Colonic mucosa (tissue), 4 donors: ENCODE measurements at places on chromosomes 6 and 20. TPM values are rescaled to one million over a fixed set of nuclear protein-coding genes. Genes with fewer than 3 reads are reported as not detected.

ULBP1 gene
- total RNA-seq = not detected

BEND3 gene
- 4.4 TPM for total RNA-seq

OSER1 gene
- 23.3 TPM for total RNA-seq

DNA sequence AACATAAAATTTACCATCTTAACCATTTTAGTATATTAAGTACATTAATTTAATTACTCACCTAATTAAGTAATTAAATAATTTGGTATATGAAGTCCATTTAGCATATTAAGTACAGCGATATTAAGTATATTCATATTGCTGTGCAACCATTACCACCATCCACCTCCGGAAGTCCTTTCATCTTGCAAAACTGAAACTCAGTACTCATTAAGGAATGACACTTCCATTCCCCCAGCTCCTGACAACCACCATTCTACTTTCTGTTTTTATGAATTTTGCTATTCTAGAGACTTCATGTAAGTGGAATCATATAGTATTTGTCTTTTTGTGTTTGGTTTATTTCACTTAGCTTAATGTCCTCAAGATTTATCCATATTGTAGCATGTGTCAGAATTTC is 61.1 kb upstream of the GTSF1L start:
- no peak overlapping the region for H3K27ac ChIP-seq
- no peaks in the 10 kb centered on the region for H3K27me3 ChIP-seq
- H3K4me1 ChIP-seq = no peaks in the 10 kb centered on the region
- no peaks in the 10 kb centered on the region for H3K36me3 ChIP-seq
- no peak for DNase-seq
- H3K4me3 ChIP-seq = no peak overlapping the region

GRCh38 chr20:63258781-63259180 is 4.5 kb upstream of the NKAIN4 start:
- peaks cover 18% of the 10 kb centered on the region for H3K27me3 ChIP-seq
- H3K27ac ChIP-seq = no peak overlapping the region
- no peaks in the 10 kb centered on the region for H3K4me1 ChIP-seq
- no peaks in the 10 kb centered on the region for H3K36me3 ChIP-seq
- H3K4me3 ChIP-seq = no peak overlapping the region

DNA sequence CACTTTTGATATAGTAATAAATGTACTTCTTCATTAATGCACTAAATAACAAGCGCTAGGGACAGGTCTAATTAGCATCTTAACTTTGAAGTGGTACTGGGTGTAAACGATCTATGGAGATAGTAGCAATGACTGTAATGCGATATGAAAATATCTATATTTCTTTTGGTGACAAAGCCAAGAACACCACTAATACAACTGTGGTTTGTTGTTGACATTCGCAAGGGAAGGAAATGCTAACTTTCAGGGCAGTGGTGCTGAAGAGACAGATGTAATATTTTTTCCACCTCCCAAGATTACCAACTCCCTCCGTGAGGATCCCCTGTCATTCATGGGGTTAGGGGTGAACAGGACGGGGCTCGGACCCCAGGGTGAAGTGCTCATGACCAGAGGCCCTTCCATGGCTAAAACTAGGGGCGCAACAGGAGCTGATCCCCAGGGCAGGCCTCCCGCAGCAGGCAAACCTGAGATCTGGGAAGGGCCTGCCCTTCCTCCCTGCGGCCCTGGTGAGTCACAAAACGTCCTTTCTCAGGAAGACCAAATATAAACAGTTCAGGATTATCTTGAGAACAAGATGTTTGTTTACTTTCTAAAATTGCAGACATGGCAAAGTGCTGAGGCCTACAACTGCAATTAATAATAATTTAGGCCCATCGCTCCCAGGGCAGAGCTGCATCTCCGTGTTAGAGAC is 65.0 kb upstream of the TOX2 start:
- no peaks in the 10 kb centered on the region for H3K36me3 ChIP-seq
- no peaks in the 10 kb centered on the region for H3K4me1 ChIP-seq
- H3K4me3 ChIP-seq = no peak overlapping the region

GRCh38 chr6:90411292-90411781 is 114.7 kb upstream of the BACH2 start:
- no peak overlapping the region for H3K27ac ChIP-seq
- DNase-seq = no peak
- H3K36me3 ChIP-seq = no peaks in the 10 kb centered on the region
- no peak overlapping the region for H3K4me3 ChIP-seq
- no peaks in the 10 kb centered on the region for H3K27me3 ChIP-seq
- H3K4me1 ChIP-seq = no peaks in the 10 kb centered on the region

DNA sequence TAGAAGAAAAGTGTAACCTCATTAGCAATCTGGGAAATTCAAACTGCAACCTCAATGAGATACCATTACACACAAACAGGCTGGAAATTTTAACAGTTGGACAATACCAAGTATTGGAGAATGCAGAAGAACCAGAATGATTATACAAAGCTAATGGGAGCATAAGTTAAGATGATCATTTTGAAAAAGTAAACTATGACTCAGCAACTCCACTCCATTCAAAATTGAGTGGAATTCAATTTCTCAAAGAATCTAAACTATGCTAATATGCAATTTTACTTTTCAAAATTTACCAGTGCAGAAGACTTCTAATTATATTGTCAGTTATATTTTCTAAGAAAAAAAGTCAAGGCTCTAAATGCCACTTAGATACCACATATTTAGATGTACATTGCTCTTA is 17.2 kb downstream of the GPLD1 start:
- no peaks in the 10 kb centered on the region for H3K36me3 ChIP-seq
- no peaks in the 10 kb centered on the region for H3K27me3 ChIP-seq
- no peak overlapping the region for H3K27ac ChIP-seq
- H3K4me3 ChIP-seq = no peak overlapping the region
- no peak for DNase-seq
- H3K4me1 ChIP-seq = no peaks in the 10 kb centered on the region

DNA sequence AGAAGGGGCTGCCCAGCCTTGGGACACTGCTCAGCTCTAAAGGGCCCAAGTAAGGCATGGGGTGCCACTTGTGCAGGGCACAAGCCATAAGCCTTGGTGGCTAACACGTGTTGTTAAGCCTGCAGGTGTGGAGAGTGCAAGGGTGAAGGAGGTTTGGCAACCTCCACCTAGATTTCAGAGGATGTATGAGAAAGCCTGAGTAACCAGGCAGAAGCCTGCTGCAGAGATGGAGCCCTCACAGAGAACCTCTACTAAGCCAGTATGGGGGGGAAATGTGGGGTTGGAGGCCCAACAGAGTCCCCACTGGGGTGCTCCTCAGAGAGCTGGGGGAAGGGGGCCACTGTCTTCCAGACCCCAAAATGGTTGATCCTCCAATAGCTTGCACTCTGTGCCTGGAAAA is 32.6 kb downstream of the SERINC1 start:
- no peak overlapping the region for H3K4me3 ChIP-seq
- H3K27me3 ChIP-seq = no peaks in the 10 kb centered on the region
- H3K36me3 ChIP-seq = no peaks in the 10 kb centered on the region
- no peaks in the 10 kb centered on the region for H3K4me1 ChIP-seq

DNA sequence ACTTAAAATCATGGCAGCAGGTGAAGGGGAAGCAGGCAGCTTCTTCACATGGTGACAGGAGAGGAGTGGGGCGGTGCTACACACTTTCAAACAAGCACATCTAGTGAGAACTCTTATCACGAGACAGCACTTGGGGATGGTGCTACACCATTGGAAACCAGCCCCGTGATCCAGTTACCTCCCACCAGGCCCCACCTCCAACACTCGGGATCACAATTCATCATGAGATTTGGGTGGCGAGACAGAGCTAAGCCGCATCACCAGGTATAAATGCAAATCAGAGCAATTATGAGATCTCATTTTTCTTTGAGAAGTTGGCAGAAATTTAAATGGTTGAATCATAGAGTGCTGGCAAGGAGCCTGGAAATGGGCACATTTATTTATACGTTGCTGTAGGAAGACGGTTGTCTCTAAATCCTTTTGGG is 31.4 kb downstream of the IGF2R start:
- DNase-seq = no peak
- H3K4me3 ChIP-seq = no peak overlapping the region
- no peaks in the 10 kb centered on the region for H3K36me3 ChIP-seq
- H3K4me1 ChIP-seq = no peaks in the 10 kb centered on the region
- H3K27ac ChIP-seq = no peak overlapping the region
- no peaks in the 10 kb centered on the region for H3K27me3 ChIP-seq
